ENCODE measurements at places on chromosomes 2 and 18. TPM values are rescaled to one million over a fixed set of nuclear protein-coding genes. Genes with fewer than 3 reads are reported as not detected.

ANKRD23 gene
- 17.8 TPM for total RNA-seq

GRHL1 gene
- 0.43 TPM for total RNA-seq

MC2R gene
- not detected for total RNA-seq

ZNF516 gene
- 8.0 TPM for total RNA-seq

ACP1 gene
- 101 TPM for total RNA-seq

PLB1 gene
- 0.30 TPM for total RNA-seq

AQP12B gene
- not detected for total RNA-seq

AGXT gene
- total RNA-seq = not detected

CRACDL gene
- total RNA-seq = 0.61 TPM

REG3A gene
- not detected for total RNA-seq

DNA sequence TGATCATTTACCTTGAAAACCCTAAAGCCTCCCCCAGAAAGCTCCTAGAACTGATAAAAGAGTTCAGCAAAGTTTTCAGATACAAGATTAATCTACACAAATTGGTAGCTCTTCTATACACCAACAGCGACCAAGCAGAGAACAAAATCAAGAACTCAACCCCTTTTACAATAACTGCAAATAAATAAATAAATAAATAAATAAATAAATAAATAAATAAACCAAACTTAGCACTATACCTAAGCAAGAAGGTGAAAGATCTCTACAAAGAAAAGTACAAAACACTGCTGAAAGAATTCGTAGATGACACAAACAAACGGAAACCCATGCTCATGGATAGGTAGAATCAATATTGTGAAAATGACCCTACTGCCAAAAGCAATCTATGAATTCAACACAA lies 182.0 kb upstream of the RND3 start:
- DNase-seq = no peak

GRCh38 chr18:42617221-42617620 lies 498.3 kb downstream of the RIT2 start:
- DNase-seq = no peak

GRCh38 chr2:104889291-104889959 lies 35.5 kb downstream of the POU3F3 start:
- no peak for DNase-seq

DNA sequence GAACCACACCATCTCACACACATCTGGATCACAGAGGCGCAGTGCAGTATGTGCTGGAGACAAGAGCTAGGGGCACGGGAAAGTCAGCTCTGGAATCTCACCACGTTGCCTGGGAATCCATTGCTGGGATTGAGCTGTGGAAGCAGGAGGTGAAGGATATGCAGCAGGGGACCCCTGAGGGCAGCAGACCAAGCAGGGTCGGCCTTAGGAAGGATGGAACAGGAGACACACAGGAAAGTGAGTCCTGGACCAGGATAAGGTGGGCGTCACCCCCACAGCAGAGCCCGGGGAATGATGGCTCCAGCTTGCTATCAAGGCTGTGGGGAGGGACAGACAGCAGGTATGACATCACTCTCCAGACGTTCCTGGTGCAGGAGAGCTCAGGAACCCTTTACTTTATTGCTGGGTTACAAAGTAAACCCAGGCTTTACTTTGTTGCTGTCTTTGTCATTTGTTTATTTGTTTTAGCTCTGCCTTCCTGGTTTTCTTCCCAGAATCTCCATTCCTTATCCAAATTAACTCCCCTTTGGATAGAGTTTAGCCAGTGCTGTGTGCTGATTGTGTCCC lies 329.8 kb upstream of the MYT1L start:
- no peak for DNase-seq

DNA sequence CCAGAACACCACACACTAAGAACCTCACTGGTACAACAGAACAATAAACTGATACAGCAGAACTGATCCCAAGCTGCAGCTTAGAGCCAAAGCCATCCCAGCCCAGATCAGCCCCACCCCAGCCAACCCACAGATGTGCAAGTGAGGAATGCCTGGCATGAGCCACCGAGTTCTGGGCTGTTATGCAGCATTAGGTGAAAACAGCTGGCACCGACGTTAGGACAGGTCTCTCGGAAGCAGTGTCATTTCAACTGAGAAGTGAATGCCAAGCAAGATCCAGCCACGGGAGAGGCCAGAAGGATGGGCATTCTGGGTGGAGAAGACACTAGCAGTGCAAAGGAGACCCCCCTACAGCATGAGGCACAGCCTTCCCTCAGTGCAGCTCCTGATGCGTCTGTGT lies 38.9 kb downstream of the ADCY3 start:
- DNase-seq = no peak

GRCh38 chr18:75267643-75268363 lies 57.2 kb downstream of the TSHZ1 start:
- DNase-seq = no peak

DNA sequence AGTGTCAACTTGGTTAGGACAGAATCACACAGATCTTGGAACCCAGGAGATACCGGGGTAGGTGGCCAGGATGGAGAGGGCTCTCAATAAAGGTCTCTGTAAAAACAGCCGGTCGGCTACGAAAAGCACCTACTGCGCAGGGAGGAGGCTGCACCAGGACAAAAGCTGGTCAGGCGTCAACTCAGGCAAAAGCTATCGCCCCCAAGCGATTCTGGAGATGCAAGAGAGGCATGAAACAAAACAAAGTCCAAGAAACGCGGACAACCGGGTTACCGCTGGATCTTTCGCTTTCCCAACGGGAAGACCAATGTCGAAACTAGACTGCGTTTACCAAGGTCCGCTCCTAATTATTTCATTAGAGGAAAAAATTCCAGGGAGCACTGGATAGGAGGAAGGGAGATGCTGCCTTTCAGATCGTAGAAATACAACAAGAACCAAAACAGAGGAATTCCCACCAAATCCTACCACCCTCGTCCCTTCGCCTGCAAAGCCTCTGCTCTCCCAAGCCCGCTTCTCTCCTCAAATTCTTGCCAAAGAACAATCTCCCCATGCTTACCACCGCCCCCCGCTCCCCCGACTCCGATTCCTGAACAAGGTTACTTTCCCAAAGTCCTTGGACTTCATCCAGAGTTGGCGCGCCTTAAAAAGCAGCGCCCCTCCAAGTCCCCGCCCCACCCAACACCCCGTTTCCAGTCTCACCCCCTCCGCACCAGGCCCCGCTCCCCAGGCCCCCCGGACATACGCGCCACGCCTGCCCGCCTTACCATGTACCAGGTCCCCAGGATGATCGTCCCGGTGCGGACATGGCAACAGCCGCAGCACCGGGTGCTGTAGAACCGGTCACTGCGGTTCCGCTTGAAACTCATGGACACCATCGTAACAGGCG lies 539 bp downstream of the LAPTM4A start:
- DNase-seq = peak; percentile 44

GRCh38 chr2:10536569-10537133 lies 88.5 kb upstream of the ODC1 start:
- no peak for DNase-seq

DNA sequence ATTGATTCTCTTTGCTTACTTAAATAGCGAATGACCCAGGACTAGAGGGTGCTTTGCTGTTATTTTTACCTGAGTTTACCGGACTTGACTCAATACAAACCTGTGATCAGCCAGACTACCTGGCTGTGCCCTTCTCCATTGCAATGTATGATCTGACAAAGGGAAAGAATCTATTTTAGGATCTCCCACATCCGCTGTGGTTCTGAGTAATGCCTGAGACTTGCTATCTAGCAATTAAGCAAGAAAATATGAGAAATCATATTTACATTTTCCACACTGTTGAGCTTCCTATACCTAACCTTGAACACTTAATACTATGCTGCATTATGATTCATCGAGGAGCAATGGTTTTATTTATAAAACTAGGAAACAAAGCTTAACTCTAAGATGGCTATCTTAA lies 215.2 kb downstream of the RAD51AP2 start:
- DNase-seq = no peak

DNA sequence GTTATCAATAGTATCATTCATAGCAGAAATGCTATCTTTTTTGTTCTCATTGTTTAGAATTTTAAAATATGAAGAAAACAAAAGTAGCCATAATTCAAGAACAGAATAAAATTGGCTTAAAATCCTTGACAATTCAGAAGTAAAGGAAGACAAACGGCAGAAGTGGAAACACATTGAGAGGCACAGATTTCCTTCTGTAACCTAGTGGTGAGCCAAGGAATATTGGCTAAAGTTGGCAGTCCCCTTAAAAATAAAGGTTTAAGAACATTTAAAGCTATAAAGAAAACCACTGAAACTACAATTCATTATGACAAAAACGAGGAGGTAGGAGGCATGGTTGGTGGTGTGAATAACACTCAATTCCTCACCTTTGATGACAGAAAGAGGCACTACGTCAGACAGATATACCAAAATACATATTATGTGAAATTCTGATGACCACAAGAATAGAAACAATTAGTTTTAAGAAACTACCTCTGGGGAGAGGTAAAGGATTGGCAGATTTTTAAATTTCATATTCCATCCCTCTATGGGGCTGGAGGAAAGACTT lies 42.3 kb downstream of the SFT2D3 start:
- no peak for DNase-seq

DNA sequence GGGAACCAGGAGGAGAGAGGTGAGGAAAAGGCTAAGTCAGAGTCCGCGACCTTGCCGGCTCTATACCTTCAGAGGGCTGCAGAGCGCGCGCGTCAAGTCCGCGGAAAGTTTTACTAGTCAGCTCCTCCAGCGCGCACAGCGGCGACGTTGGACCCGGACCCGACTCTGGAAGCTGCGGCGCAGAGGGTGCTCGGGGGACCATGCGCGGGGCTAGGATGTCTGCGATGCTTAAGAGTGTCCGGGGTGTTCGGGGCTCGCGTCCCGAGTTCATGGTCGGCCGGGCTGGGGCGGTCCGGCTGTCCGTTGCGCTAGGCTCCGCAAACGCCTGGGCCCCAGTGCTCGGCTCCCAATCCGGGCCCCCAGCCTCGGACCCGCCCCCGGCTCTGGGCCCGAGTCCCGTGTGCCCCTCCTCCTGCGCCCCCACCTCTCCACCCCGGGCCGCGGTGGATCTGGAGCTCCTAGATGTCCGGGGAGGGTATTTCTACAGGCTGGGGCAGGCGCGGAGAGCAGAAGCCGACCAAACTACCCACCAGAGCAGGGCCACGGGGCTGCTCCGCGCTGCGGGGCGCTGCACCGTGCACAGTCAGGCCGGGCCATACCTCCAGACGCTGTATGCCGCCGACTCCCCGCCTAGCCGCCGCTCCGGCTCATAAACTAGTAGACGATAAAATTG lies at the start of gene LBX2:
LBX2 (minus strand) TSS at position 337 of the 673 bp plus-strand sequence; CDS start at position 271, 66 bp downstream.
- peak; percentile 46 for DNase-seq

DNA sequence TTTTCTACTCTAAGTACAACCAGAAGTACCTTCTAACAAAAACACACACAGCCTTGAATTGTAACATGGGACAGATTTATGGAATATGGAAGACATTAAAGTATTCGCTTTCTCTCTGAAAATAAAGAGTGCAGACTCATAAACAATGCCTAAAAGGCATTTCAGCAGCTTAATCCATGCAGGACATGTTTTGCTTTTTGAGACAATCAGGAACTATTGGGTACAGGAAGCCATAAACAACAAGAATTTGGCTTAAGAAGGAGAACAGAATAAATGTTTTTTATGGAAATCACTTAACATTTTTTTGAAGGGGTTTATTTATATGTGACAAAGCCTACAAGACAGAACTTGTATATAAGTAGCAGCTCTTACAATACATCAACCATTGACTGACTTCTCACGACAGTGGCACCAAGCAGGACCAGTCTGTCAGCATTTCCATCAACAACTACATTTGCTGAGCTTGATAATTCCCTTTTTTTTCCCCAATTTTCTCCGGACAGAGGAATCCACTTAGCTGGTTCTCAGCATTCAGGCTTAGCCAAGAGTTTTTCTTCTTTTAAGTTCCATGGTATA lies 140.1 kb downstream of the EXOC6B start:
- DNase-seq = no peak

- DNase-seq = no peak
Measured at GRCh38 chr18:35118641-35119040, 77.4 kb downstream of the MAPRE2 start.

DNA sequence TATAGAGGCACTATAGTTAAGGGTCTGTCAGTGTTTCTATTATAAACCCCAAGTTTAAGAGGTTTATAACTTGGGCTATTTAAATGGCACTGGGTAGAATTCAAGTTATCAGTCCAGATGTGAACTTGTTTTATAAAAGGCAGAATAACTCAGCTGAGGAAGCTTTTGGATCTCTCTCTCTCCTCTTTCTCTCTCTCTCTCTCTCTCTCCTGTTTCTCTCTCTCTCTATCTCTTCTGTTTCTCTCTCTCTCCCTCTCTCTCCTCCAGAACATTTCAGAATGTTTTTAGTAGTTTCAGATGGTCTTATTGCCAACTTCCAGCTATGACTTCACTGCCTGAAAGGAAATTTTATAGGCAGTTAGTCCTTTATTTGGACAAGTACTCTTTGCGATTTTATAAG lies 6.4 kb upstream of the BCL11A start:
- no peak for DNase-seq

DNA sequence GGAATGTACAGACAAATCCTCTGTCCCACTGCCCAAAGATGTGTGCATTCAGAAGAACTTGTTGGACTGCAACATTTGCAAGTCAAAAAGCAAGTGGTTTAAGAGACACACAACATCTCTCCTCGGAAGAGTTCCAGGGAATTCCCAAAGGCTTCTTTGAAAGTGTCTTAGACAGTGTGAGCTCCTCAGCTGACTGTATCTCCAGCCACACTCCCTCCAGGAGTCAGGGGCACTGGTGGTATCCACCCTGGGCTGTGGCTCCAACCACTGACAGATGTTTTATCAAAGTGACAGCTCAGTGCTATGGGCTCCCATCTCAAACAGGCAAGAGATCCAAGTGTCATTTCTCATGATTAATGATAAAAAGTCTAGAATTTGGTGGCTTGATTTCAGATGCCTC lies 48.5 kb downstream of the ALK start:
- DNase-seq = no peak

DNA sequence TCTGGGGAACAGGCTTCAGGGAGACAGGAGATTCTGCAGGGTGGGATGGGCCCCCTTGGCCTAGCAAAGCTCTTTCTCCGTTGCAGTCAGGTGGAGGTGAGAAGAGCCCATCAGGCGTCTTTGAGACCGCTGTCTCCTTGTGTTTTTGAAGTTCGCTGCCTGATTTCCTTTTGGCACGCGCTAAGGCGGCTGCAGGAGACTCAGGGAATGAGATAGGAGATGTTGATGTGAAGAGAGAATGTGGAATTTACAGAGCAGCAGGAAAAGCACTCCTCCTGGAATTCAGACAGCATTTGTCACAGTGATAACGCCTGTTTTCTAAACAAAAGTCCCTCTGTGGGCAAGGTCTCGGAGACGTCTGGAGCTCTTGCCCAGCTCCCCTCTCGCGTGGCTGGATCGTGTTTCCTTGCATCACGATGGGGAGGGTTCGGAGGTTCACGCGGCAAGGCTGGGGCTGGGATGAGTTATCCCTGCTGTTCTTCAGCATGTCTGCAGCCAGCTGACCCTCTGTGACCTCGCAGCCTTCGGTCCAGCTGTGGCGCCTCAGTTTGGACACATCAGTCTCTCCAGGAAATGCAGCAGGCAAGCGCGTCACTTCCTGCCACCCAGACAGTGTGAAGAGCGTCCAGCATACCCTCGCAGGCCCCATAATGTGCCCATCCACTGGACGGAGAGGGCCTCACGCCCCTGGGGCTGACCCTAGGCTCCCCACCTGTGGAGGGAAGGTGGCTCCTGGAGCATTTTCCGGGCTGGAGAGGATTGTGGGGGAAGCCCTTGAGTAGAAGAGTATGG lies 30.2 kb downstream of the GLI2 start:
- DNase-seq = no peak

GRCh38 chr2:67446491-67446911 lies 49.4 kb downstream of the ETAA1 start:
- DNase-seq = no peak

- no peak for DNase-seq
Measured at GRCh38 chr2:218631837-218632236, 24.1 kb downstream of the PLCD4 start.

GRCh38 chr2:219637842-219638185 lies 10.4 kb downstream of the SLC4A3 start:
- peak; percentile 26 for DNase-seq

- no peak for DNase-seq
Measured at GRCh38 chr2:110852541-110853263, 120.3 kb downstream of the ACOXL start.
